AG04449 (cell line): ENCODE measurements at places on chromosomes 1 and 21.

DNA sequence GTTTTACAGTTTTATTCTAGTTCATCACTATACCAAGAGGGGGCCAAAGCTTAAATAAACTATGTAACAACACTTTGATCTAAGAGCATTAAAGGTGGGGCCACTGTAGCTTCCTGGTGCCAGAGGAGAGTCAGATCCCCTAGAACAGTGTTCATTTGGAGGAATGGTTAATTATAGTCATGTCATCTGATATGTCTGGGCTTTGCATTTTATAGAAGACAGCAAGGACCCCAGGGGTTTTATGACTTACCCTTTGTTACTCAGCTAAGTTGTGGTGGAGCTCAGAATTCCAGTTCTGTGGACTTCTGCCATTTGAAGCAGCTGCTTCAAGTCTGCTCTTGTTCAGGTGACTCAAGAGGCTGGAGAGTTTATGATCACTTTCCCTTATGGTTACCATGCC, 16.7 kb downstream of the KDM4A start:
- no peak for DNase-seq

DNA sequence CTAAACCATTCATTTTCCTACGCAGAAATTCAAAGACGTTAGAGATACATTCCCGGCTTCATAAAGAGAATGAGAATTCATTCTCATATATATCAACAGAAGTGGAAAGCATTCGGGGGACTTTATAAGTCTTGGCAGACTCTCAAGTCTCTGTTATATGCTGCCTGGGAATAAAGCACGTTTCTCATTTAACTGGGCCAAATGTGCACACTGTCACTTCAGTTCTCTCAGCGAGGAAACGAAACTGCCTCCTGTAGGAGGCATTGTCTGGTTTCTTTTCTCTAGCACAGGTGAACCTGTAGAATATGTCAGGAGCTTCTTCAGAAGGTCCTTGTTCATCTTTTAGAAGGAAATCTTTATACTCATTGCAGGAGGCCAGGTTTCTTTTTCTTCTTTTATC, 367.6 kb downstream of the PTBP2 start:
- no peak for DNase-seq

- no peak for DNase-seq
Measured at GRCh38 chr1:234719454-234720251, 109.7 kb upstream of the IRF2BP2 start.

DNA sequence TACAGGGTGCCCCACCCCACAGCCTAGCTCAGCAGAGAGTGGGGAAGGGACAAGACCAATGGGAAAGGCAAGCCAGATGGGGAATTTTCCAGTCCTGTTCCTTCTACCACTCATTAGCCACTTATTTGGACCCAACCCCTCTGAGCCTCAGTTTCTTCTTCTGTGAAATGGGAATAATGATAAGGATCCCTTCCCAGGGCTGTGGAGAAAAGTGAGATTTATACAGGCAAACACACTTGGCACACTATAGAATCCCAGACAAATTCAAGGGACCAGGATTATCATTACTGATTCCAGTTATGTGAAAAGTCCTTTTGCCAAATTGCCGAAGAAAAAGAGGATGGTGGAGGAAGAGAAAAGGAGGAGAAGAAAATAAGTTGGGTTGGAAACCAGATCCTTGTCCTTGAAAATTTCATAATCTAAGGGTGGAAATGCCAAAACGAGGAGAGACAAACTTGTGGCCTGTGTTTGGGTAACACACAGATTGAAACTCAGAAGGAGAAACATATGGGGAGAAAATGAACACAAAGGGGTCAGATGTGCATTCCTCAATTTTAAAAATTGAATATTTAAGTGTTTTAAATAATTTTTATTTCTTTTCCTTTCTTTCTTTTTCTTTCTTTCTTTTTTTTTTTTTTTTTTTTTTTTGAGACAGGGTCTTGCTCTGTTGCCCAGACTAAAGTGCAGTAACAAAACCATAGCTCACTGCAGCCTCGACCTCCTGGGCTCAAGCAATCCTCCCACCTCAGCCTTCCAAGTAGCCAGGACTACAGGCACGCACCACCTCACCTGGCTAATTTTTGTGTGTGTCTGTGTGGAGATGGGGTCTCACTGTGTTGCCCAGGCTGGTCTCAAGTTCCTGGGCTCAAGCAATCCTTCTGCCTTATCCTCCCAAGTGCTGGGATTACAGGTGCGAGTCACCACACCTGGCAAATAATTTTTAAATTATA, 9.6 kb downstream of the CAPN2 start:
- no peak for DNase-seq

DNA sequence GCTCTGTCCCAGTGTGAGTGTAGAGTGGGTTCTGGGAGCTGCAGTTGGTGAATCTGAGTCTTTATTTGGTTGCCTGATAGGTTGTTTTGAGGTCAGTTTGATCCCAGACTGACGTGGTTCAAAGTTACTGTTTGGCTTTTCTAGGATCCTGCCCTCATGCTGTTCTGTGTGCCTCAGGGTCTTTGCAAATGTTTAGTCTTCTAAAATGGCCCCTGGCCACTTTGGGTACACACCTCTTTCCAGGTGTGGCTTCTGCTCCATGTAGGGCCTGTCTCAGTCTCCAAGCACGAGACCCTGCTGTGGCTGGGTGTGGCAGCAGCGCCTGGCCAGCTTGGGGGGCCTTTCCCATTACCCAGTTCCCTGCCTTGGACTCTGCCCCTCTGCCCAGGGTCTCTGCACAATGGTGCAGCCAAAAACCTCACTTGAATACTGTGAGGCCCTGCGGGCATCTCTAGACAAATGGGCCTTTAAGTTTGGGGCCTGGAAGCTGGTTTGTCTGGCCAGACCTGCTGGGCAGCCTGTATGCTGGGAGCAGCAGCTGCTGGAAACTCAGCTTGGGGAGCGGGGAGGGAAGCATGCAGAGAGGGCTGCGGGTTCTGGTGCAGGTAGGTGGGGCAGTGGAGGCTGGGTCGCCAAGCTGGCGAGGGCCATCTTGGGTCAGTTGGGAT, 5.6 kb downstream of the PTPRF start:
- DNase-seq, result no peak

- DNase-seq, result no peak
Measured at GRCh38 chr1:178774263-178774662, 49.2 kb downstream of the RALGPS2 start.

GRCh38 chr21:16239659-16240265, 510.0 kb downstream of the USP25 start:
- DNase-seq, result no peak

DNA sequence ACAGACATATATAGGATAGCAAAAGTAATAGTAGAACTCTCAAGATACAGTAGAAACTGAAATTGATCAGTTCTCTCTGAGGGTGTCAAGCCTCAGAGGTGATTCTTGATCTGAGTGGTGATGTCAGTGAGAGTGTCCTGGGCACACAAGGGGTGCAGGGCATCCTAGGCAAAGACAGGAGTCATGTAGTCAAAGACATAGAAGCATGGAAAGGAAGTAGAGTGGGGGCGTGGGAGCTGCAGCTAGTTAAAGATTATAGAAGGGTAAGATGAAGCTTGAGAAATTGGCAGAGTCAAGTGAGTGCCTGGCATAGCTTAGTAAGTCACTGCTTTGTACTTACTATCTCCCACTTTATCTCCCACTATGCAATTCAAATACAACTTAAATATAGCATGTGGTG, 22.8 kb downstream of the CDC7 start:
- no peak for DNase-seq

DNA sequence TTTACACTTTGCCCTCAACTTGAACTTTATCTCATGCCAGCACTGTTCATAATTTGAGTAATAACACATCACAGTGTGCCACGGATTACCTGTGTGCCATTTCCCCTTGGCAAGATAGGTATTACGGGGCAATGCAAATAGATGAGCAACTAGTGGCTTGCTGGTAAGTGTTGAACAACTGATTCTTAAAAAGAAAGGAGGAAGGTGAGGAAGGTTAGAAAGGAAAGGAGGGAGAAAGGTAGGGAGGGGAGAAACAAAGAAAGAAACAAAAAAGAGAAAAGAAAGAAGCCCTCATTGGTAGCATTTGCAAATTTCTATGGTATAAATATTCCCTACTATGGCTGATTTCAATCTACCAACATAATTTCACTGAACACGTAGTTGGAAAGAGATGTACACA, 118.2 kb upstream of the OLIG2 start:
- DNase-seq, result no peak

GRCh38 chr1:244918421-244919319, 54.3 kb upstream of the HNRNPU start:
- no peak for DNase-seq

DNA sequence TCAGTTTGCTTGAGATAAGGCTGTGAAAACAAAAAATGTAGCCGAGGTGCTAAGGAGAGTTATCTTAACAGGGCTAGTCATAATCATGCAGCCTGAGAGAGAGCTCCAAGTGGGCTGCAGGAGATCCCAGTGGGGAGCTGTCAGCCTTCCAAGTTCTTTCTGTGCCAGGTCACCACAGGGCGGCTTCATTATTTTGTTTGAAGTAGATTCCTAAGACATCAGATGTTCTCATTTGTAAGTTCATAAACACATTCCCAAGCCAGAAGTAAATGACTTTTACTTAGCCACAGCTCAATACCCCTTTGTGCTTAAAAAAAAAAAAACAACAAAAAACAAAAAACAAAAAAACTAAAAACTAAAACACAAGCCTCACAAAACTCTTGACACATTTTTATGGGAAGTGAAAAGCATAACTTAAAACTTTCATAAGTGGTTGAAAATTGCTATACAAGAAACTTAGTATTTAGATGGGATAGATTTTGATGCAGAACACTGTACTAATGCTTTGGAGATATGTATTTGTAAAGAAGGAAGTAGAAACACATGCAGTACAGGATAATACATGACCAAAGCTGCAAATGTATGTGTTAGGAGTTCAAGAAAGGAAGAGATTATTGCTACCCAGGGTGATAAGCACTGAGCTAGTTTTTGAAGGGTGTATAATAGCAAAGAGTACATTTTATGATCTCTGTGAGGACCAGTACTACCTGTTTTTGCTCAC, 8.6 kb downstream of the CDC14A start:
- no peak for DNase-seq
